Spleen (tissue), 13 donors: ENCODE measurements at places on chromosomes 7 and 10. TPM values are rescaled to one million over a fixed set of nuclear protein-coding genes. Genes with fewer than 3 reads are reported as not detected.

Gene BAIAP2L1
- total RNA-seq, result 0.72 TPM

Gene ICA1
- 18.6 TPM for total RNA-seq

Gene GPNMB
- 52.0 TPM for total RNA-seq

Gene HOXA11
- not detected for total RNA-seq

Gene SLC25A13
- total RNA-seq, result 32.0 TPM

Gene HOXA7
- total RNA-seq, result 3.6 TPM

Gene IL15RA
- total RNA-seq, result 37.4 TPM

Gene ENTPD1
- total RNA-seq, result 92.9 TPM

Gene SERPINE1
- total RNA-seq, result 11.0 TPM

Gene MUC12
- total RNA-seq, result 0.89 TPM

Gene OR2A1
- not detected for total RNA-seq

Gene VPS37D
- total RNA-seq, result 0.46 TPM

Gene GIMAP5
- total RNA-seq, result 183 TPM

Gene ATOH7
- total RNA-seq, result not detected
